Bladder microvascular endothelial cell (primary cell): ENCODE measurements at places on chromosomes 12 and 14. TPM values are rescaled to one million over a fixed set of nuclear protein-coding genes. Genes with fewer than 3 reads are reported as not detected.

The ATP23 gene
- total RNA-seq = 10.5 and 19.1 TPM in 2 replicates

The KRT73 gene
- not detected in 2 replicates for total RNA-seq

The MIP gene
- total RNA-seq = 0.38 TPM in 1 of 2 replicates, not detected in the other

The CEP170B gene
- total RNA-seq = 7.3 and 11.8 TPM in 2 replicates

The VWF gene
- total RNA-seq = 1,726 and 3,902 TPM in 2 replicates

The ALX1 gene
- 0.16 and 0.76 TPM in 2 replicates for total RNA-seq

The ZFYVE1 gene
- total RNA-seq = 11.2 and 29.9 TPM in 2 replicates

The CORO1C gene
- total RNA-seq = 155 and 247 TPM in 2 replicates

The BCL11B gene
- total RNA-seq = under 0.01 TPM in 2 replicates

The ADCY4 gene
- 61.5 and 89.6 TPM in 2 replicates for total RNA-seq

The OTOGL gene
- 0.16 and 0.38 TPM in 2 replicates for total RNA-seq

The APPL2 gene
- 10.7 and 40.4 TPM in 2 replicates for total RNA-seq

The C3AR1 gene
- total RNA-seq = 0.06 TPM in 1 of 2 replicates, not detected in the other

The IL26 gene
- not detected in 2 replicates for total RNA-seq

The SLC2A14 gene
- total RNA-seq = 0.06 TPM in 1 of 2 replicates, not detected in the other

The AHNAK2 gene
- total RNA-seq = 23.2 and 35.3 TPM in 2 replicates

The TAS2R8 gene
- not detected in 2 replicates for total RNA-seq

The CPNE6 gene
- total RNA-seq = not detected in 2 replicates

The GPD1 gene
- total RNA-seq = not detected in 2 replicates

The GPR162 gene
- 0.50 and 1.5 TPM in 2 replicates for total RNA-seq

The PRPH gene
- not detected in 2 replicates for total RNA-seq

The EGLN3 gene
- 1.1 and 1.4 TPM in 2 replicates for total RNA-seq

The USP44 gene
- total RNA-seq = 0.81 and 4.6 TPM in 2 replicates

The AP4S1 gene
- total RNA-seq = 2.6 and 3.4 TPM in 2 replicates

The LBHD2 gene
- not detected in 2 replicates for total RNA-seq

The RASAL1 gene
- not detected in 2 replicates for total RNA-seq

The TSPAN8 gene
- 0.16 TPM in 1 of 2 replicates, not detected in the other for total RNA-seq

The SLC4A8 gene
- 0.97 and 2.1 TPM in 2 replicates for total RNA-seq

The RABGGTA gene
- total RNA-seq = 16.0 and 27.5 TPM in 2 replicates

The SIX4 gene
- total RNA-seq = 0.16 and 0.88 TPM in 2 replicates

The PTPN6 gene
- total RNA-seq = 0.97 and 3.2 TPM in 2 replicates

The SRRM4 gene
- not detected in 2 replicates for total RNA-seq

The KRT79 gene
- not detected in 2 replicates for total RNA-seq

The SLC25A21 gene
- 0.16 and 1.3 TPM in 2 replicates for total RNA-seq

The MSRB3 gene
- total RNA-seq = 27.2 and 54.8 TPM in 2 replicates

The GLIPR1L1 gene
- total RNA-seq = not detected in 2 replicates

The OR6C6 gene
- total RNA-seq = not detected in 2 replicates

The CFAP73 gene
- total RNA-seq = not detected in 2 replicates

The FAM234B gene
- total RNA-seq = 5.5 and 17.5 TPM in 2 replicates

The TAS2R50 gene
- total RNA-seq = 1.1 and 9.0 TPM in 2 replicates

The RERGL gene
- not detected in 2 replicates for total RNA-seq

The PRH1 gene
- total RNA-seq = 2.8 and 36.3 TPM in 2 replicates

The ACOT4 gene
- total RNA-seq = 0.49 and 0.76 TPM in 2 replicates

The TMTC3 gene
- total RNA-seq = 17.8 and 36.8 TPM in 2 replicates

The PGAM5 gene
- total RNA-seq = 36.8 and 44.1 TPM in 2 replicates

The RTL1 gene
- not detected in 2 replicates for total RNA-seq

The MYRFL gene
- not detected in 2 replicates for total RNA-seq

The ANO4 gene
- total RNA-seq = 0.16 and 0.94 TPM in 2 replicates

The C12orf50 gene
- not detected in 2 replicates for total RNA-seq

The CRIP1 gene
- 0.25 and 4.5 TPM in 2 replicates for total RNA-seq

The ACSS3 gene
- total RNA-seq = 0.06 and 0.16 TPM in 2 replicates

The SYNDIG1L gene
- total RNA-seq = 0.06 TPM in 1 of 2 replicates, not detected in the other

The UNC79 gene
- total RNA-seq = 0.06 TPM in 1 of 2 replicates, not detected in the other
